ENCODE measurements at places on chromosomes 4 and X. TPM values are rescaled to one million over a fixed set of nuclear protein-coding genes. Genes with fewer than 3 reads are reported as not detected.

DNA sequence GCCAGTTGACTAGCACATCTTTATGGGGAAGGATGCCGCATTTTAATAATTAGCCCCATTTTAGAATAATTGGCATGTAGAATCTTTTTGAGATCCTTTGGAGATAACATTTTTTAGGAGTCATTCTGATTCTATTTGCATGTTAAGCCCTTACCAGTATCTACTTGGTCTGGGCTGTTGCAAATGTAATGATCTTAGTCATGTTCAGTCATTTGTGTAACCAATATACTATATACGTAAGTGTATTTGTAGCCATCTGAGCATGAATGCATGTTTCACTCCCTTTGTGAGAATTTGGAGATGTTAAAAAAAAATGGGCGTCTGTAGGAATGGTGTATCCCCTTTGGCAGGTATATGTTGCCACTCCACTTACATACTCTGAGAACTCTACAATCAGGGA lies 119.1 kb downstream of the TEX13A start:
- DNase-seq: no peak

GRCh38 chr4:52716364-52717151 lies 34.7 kb downstream of the ERVMER34-1 start:
- DNase-seq: no peak

GRCh38 chrX:129980001-129980401 lies 2.4 kb upstream of the BCORL1 start:
- peak; percentile 69 for DNase-seq

- DNase-seq: no peak
Measured at GRCh38 chrX:69149466-69150280, 15.6 kb downstream of the PJA1 start.

GRCh38 chr4:43112139-43112538 lies 219.6 kb downstream of the GRXCR1 start:
- no peak for DNase-seq

GRCh38 chr4:26308568-26308967 lies 12.2 kb upstream of the RBPJ start:
- no peak for DNase-seq

- DNase-seq: no peak
Measured at GRCh38 chrX:20529301-20529700, 262.6 kb upstream of the RPS6KA3 start.

DNA sequence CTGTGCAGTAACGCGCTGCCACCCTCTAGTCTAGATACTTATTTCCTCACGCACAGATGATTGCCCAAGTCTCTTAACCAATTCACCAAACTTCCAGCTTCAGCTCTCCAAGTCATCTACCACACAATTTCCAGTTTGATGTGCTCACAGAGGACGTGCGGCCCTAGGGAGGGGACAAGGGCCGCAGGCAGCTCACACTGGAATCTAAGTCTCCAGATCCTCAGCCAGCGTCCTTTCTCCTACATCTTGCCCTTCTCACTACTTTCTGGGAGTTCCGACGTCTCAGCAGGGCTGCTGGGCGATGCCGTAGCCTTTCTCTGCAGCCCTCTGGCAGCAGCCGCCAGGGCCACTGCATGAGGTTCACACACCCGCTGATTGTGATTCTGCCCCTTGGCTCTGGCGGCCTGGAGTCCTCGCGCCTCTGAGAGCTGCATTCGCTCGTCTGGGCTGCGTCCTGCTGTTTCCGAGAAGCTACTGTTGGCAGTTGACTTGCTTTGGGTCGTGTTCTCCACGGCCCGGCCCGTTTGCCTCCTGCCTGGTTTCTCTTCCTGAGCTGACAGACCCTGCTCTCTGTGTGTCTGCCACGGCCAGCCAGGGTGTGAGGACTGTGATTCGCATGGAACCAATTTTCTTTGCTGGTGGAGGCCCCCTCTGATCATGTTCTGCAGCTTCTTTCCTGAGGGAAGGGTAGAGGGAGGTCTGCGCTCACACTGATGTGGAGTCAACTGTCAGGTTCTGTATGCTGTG lies 14.1 kb upstream of the TMEM131L start:
- no peak for DNase-seq

DNA sequence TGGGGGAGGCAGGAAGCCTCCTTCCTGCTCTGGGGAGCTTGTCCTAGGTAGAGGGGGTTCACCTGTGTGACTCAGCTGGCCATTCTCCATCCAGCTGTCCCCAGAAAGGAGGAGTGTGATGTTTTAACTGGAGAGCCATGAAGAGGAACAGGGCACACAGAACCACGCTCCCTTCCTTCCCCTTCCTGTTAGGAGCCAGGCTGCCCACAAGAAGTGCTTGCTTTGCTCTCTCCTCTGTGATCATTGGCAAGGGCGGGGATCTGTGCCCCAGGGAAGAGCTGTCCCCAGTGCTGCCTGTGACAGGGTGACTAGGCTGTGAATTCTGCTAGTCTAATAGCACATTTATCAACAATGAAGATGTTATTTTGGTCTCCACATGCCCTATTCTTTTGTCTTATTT lies 169.6 kb upstream of the GATB start:
- DNase-seq: no peak

GRCh38 chrX:12583543-12583942 lies 207.7 kb upstream of the PRPS2 start:
- no peak for DNase-seq

DNA sequence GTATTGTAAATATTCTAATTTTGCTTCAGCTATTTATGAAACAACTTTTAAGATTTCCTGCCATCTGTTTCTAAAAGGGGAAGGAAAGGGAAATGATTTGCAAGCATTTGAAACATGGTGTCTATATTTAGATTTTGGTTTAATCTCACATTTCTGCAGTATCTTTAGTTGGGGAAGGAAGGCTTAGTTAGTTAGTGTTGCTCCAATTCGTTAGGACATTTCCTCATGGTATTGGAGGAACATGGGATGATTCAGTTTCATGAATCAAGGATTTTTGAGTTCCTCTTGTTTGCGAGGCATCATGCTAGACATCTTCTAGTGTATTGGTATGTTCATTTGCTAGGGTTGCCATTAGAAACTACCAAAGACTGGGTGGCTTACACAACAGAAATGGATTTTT lies 20.5 kb upstream of the TMEM192 start:
- DNase-seq: no peak

GRCh38 chr4:114180481-114180880 lies 201.0 kb upstream of the ARSJ start:
- DNase-seq: peak; percentile 41

DNA sequence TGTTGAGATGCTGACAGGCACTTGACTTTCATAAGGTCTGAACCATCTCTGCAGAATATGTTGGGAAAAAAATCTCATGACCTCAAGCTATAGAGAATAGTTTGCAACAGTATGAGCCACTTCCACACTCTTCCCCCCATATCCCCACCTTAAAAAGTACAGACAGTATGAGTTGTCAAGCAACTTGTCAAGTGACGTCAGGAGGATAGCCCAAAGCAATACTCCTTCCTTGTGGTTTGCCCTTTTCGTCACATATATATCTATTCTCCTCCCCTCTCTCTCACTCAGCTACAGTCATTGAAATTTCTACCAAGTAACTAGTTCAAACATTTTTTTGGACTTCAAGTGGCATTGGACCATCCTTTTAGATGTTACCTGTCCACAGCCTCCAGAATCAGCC lies 67.7 kb downstream of the MCF2 start:
- DNase-seq: no peak

DNA sequence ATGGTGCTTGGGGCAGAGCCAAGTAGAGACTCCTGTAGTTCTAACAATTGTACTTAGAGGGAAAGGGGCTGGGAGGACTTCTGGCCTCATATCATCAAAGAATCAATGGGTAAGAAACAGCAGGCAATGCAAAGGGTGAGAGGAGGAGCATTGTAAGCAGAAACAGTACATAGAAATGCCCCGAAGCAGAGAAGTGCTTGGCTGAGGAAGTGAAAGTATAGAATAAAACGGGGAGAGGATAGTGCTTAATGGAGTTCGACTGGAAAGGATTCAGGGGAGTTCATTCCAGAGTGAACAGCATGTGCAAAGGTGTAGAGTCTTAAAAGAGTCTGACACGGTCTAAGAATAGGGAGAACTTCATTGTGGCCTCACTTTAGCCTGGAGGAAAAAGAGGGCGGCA lies 103.0 kb downstream of the SYNPO2 start:
- no peak for DNase-seq

DNA sequence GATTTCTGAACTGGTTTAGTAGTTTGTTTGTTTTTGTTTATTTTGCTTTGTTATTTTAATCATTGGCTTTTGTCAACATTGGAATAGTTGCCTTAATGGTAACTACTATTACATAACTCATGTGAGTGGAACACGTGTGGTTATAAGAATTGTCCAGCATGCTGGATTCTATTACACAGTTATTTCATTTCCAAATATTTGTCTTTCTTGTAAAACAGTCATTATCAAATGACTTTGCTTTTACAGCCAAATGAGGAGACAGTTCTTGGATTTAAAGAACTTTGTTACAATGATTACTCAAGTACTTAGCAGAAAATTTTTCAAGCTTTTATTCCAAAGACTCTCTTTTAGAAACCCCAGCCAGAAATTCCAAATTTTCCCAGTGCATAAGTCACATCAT lies 516.1 kb upstream of the MAGEB2 start:
- DNase-seq: no peak

DNA sequence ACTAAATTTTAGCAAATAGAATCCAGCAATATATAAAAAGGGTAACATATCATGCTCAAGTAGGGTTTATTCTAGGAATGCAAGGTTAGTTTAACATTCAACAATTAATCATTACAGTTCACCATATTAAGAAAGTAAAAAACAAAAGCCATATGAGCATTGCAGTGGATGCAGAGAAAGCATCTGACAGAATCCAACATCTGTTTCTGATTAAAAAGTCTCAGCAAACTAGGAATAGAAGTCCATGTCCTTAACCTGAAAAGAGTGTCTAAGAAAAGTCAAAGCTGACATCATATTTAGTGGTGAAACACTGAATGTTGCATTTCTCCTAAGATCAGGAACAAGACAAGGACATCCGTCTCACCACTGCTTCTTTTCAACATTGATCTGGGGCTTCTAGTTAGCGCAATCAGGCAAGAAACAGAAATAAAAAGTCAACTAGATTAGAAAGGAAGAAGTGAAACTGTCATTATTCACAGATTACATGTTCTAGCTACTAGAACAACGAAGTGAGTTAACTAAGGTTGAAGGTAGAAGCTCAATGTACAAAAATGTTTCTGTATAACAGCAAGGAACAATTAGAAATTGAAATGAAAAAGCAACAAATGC lies 49.3 kb downstream of the MRPL1 start:
- no peak for DNase-seq

DNA sequence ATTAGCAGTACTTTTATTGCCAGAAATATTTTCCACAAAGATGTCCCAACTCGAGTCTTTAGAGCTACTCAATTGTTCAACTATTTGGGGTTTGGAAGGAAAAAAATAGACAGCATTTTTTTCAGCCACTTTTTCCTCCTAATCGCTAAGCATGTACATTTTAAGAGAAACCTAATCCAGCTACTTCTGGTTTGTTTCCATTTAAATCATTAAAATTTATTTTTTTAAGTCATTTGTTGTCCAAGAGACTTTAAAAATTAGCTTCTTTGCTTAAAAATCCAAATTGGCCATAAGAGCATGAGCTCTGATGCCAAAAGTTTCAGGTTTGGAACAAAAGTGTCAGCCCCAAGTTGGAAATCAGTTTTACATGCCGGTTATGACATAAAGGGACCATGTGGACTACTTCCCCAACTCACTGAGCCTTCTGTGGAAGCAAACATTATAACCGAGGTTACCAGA lies 186.3 kb upstream of the INTU start:
- DNase-seq: no peak

DNA sequence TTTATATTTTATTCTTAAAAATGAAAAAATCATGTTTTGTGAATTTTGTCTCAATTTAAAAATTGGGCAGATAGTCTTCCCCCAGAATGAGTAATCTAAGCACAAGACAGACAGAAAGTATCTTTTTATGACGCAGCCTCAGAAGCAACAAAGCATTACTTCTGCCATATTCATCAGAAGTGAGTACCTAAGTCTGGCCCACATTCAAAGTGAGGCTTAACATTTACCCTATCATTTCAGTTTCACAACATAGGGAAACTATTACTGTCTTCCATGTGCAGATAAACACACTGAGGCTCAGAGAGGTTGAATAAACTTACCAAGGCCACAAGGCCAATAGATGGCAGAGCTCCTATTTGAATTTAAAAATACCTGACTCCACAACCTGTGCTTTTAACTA lies 4.4 kb upstream of the PRDX4 start:
- DNase-seq: no peak

DNA sequence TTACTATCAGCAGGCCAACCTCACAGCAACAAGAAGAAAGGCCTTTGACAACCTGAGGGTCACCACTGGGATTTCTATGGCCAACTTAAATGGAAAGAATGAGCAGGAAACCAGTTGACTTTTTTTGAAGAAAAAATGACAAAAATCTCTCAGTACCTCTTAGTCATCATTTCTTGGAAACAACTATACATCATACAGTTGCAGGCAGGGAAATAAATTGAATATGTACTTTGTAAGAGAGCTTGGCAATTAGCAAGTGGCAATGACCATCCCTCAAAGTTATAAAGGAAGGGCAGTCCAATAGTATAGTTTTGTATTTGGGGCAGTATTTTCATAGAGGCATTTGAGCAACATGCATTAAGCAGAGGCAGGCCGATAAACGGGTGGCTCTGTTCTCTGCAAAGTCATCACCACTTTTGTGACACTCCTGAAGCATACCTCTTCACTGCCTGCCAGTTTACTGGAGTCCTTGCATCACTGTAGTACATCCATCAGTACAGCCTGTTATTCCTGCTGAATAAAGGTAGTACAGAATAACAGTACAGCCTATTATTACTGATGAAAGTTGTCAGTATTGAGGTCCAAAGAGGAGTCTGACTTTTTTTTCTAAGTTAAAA lies 83.3 kb upstream of the AMELX start:
- no peak for DNase-seq

Gene DGAT2L6
- not detected for total RNA-seq

Gene ARAF
- 76.9 TPM for total RNA-seq

Gene SPANXC
- not detected for total RNA-seq

Gene LNX1
- 0.68 TPM for total RNA-seq

Gene AADAT
- 6.8 TPM for total RNA-seq

Gene TCP11X1
- not detected for total RNA-seq

Gene NLRP2B
- total RNA-seq: not detected

Gene CXCL13
- total RNA-seq: 0.37 TPM

Gene F8
- 23.9 TPM for total RNA-seq

Gene BEX3
- total RNA-seq: 347 TPM

Gene GUCY1A1
- total RNA-seq: 8.6 TPM

Gene ASIC5
- not detected for total RNA-seq

Gene CPZ
- 129 TPM for total RNA-seq

Gene NAA11
- total RNA-seq: not detected

Gene DSPP
- not detected for total RNA-seq

Gene CD38
- 9.5 TPM for total RNA-seq

Gene ANTXR2
- 230 TPM for total RNA-seq
